ENCODE measurements at places on chromosomes 5 and 9.

DNA sequence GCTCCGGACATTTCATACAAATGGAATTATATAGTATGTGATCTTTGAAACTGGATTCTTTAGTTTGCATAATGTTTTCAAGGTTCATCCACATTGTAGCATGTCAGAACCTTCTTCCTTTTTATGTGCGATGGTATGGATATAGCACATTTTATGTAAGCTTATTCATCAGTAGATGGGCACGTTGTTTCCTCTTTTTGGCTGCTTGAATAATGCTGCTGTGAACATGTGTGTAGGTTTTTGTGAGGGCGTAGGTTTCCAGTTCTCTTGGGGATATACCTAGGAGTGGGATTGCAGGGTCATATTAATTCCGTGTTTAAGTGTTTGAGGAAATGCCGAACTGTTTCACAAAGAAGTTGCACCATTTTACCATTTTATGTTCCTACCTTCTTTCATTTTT, 187.8 kb downstream of the NR3C1 start:
- DNase-seq, result peak; percentile 76

DNA sequence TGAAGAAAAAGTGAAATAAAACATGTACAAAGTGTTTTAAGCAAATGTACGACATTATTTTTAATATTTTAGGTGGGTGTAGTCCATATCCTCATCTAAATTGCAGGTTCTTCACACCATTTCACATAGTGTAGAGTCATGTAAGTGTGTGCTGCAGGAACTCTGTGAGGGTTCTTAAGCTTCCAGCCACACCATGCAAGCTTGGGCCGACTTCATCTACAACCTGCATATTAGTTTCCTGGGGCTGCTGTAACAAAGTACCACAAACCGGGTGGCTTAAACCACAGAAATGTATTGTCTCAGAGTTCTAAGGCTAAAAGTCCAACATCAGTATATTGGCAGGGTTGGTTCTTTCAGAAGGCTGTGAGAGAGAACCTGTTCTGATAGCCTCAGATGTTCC, 10.2 kb downstream of the PAM start:
- no peak for DNase-seq

- DNase-seq, result no peak
Measured at GRCh38 chr9:18922161-18922885, 110.7 kb downstream of the SAXO1 start.

GRCh38 chr9:121767171-121767769, 115.8 kb downstream of the DAB2IP start:
- DNase-seq, result no peak

DNA sequence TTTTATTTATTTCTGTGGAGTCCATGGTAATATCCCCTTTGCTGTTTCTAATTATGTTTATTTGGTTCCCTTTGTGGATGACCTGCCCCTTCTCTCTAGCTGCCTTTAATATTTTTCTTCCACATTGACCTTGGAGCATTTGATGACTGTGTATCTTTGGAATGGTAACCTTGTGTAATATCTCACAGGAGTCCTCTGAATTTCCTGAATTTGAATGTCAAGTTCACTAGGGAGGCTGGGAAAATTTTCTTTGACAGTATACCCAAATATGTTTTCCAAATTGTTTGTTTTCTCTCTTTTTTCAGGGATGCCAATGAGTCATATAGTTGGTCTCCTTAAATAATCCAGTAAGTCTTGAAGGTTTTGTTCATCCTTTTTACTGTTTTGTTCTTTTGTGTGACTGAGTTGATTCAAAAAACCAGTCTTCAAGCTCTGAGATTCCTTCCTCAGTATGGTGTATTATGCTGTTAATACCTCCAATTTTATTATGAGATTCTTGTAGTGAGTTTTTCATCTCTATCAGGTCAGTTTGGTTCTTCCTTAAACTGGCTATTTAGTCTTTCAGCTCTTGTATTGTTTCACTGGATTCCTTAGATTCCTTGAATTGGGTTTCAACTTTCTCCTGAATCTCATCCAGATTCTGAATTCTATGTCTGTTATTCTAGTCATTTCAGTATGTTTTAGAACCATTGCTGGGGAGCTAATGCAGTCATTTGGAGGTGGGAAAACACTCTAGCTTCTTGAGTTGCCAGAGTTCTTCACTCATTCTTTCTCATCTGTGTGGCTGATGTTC, 349.0 kb upstream of the TARS1 start:
- DNase-seq, result no peak

DNA sequence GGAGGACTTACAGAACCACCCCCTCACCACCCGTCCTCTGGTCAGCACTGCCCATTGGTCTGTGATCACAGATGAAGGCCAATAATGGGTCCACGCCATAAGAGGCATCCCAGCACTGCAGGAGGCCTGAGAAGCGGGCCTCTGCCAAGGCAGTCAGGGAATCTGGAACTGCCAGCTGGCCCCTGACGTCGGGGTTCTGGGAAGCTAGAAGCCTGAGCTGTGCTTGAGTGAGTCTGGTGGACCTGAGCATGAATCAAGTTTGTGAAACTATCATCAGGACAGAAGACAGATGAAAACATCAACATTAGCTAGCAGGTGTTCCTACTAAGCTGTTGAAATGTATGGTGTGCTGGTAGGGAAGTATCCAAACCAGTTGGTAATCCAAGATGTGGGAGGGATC, 7.8 kb downstream of the ANGPTL2 start:
- DNase-seq, result no peak

DNA sequence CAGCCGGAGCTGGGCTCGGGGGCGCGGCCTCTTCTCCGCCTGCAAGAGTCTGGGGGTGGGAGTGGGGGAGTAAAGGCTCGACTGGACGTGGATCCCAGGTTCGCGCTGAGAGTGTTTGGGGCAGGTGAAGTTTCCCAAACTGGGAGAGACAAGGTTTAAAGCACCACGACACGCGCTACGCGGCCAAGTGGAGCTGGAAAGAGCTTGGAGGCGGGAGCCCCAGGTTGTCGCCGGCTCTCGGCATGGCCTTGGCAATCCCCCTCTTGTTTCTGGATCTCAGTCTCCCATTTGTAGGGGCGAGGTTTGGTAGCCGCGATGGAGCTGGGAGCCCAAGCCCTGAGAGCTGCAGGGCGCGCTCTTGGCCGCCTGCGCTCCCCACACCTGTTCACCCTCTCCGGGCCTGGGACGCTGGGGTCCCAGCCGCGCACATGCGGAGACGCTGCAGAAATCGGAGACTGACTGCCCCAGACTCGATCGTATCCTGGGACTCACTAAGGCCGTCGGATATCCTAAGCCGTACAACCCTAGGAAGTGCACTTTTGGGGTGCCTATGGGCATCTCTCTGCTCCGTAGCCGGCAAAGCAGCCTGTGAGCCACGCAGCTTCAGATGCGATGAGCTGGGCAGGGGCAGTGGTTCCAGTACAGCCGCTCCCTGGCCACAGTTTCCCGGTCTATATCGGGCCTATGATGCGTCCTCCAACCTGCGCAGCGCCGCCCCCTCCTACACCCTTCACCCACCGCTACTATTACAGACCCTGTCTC, 937 bp downstream of the TMOD1 start:
- DNase-seq, result no peak

DNA sequence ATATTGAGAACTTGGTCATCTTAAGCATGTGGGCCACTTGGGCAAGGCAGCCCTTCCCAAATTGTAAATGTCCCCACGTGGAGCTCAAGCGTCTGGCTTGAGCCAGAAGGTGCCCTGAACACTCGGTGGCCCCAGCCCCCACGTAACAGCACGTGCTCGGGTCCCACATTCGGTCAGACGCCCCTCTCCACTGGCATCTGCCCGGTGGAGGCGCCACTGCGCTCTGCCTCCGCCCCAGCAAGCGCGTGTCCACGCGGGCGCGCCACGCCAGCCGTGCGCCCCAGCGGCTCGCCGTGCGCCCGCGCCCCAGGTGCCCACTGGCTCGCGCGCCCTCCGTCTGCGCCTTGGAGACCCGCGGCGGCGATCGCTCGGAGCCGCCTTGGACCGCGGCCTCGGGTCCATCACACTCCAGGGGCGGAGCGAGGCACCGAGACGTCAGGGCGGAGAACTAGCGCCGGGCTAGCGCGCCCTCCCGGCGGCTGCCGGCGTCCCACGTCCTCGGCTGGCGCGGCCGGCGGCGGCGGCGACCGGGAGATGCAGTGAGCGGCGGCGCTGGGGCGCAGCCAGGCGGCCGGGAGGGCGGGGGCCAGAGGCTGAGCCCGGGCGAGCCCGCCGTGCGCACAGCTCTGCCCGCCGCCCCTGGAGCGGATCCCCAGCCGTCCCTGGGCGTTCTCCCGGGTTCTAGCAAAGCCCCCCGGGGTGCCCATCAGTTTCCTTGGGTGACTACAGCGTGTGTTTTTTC, at the start of gene PALM2AKAP2:
PALM2AKAP2 (plus strand) TSS at position 488 of the 742 bp plus-strand sequence. CDS start 291 bp downstream, outside the sequence.
- no peak for DNase-seq

- no peak for DNase-seq
Measured at GRCh38 chr5:149936044-149936699, 8.4 kb downstream of the PDE6A start.

- DNase-seq, result no peak
Measured at GRCh38 chr5:83494087-83494620, 22.6 kb downstream of the VCAN start.
